RPMI7951 (cell line): ENCODE measurements at places on chromosomes 1 and 21. TPM values are rescaled to one million over a fixed set of nuclear protein-coding genes. Genes with fewer than 3 reads are reported as not detected.

GRCh38 chr1:194164755-194165154, 978.3 kb upstream of the B3GALT2 start:
- DNase-seq = no peak

Gene SARS1
- 145 and 147 TPM in 2 replicates for total RNA-seq

Gene ICOSLG
- total RNA-seq = 2.1 and 4.6 TPM in 2 replicates

Gene PADI1
- 1.9 and 2.4 TPM in 2 replicates for total RNA-seq

Gene LRRC38
- not detected in 2 replicates for total RNA-seq
